Activated B cell treated with CpG ODN at 0.5 μM for 24 hours (primary cell): ENCODE measurements at places on chromosomes 5 and 9.

DNA sequence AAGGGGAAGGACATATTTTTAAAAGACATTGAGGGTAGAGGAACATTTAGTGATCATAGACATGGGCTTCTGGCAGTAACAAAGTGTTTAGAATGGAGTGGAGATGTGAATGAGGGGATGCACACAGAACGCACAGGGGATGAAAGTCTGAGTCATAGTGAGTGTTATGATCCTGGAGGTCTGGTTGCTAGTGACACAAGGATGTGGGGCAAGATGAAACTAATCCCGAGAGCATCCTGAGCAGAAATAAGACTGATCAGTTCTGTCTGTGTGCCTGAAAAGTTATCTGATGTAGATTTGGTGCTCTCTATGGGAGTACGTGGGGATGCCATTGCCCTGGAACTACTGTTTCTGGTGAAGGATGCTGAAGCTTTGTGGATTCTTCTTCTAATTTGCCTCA lies 141.1 kb downstream of the CHSY3 start:
- no peak for DNase-seq

DNA sequence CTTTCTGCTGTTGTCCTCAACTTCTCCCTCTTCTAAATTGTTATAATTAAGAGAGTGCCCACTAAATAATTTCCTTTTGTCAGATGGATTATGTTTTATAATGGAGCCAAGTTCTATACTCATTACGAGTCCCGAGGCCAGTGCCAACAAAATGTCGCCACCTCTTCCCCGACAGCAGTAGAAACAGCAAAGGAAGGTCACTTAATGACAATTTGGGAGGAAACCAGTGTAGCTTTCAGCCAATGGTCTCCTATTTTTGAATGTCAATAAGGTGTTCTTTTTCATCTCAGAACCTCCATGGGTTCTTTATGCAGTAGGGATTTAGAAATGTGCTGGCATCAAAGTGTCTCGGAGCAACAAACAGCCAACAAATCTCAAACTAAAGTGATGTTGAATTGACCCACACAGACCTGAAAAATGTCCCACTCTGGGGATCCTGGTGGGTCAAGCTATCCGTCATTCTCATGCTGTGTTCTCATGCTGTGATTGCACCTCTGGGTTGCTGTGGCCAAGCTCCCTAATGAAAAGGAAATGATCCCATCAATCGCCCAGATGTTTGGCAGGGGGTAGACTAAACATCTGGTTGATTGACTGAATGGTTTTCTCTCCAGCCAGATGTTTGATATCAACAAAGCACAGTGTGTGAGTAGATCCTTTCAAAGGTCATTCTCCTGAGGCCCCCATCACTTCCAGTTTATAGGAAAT lies 291.9 kb downstream of the DMAC1 start:
- no peak for DNase-seq

GRCh38 chr9:121371495-121372061 lies 1.5 kb upstream of the STOM start:
- no peak for DNase-seq

GRCh38 chr5:140883373-140883772 lies 1.4 kb downstream of the PCDHA13 start:
- DNase-seq, result no peak

GRCh38 chr9:82254646-82255367 lies 266.2 kb downstream of the SPATA31D1 start:
- no peak for DNase-seq

GRCh38 chr5:84202136-84202535 lies 182.5 kb downstream of the EDIL3 start:
- DNase-seq, result no peak
